ENCODE measurements at places on chromosomes 2 and 18.

DNA sequence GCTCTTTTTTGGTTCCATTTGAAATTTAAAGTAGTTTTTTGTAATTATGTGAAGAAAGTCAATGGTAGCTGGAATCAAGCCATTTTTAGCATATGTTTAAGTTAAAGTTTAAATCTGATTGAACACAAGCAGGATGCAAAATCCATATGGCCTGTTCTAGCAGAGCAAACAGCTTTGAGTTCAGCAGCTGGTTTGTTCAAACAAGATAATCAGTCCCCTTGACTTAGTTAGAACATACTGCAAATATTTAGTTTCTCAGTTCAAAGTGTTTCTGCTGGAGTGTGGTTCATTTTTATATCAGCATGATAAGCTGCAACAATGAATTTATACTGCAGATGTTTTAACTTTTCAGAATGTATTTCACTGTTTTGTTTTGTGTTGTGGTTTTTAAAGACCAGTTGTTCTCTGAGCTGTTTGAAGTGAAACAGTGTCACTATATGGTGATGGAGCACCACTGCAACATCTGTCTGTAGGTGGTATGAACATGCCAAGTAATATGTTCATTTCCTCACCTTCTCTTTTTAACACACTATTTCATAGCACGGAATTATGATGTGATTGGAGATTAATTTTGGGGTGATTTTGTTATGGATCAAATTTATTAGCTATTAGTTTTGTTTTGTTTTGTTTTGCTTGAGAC, 125.3 kb downstream of the COL4A4 start:
- no peak for DNase-seq

DNA sequence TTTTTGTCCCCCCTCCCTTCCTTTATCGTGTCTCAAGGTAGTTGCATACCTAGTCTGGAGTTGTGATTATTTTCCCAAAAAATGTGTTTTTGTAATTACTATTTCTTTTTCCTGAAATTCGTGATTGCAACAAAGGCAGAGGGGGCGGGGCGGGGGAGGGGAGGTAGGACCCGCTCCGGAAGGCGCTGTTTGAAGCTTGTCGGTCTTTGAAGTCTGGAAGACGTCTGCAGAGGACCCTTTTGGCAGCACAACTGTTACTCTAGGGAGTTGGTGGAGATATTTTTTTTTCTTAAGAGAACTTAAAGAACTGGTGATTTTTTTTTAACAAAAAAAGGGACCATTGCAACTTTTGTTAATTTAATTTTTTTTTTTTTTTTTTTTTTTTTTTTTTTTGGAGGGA, 2.1 kb downstream of the SOX11 start:
- no peak for DNase-seq

DNA sequence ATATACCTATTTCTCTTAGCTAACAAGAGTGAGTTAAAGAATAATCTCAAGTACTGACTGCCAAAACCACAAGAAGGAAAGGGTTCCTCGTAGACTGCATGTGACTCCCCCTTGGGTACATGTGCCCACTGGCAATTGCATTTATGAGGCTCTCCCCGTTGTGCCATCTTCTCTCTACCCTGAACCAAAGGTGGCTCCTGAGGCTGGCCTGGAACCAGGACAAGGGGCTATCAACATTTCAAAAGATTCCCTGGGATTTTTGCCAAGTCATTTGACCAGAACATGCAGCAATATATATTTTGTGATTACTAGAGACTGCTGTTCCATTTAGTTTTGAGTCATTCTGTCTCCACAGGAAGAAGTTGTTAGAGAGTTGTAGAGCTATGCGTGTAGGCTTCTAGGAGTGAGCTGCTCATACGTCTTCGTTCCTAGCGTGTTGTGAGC, 45.8 kb downstream of the LAMA3 start:
- DNase-seq, result no peak

DNA sequence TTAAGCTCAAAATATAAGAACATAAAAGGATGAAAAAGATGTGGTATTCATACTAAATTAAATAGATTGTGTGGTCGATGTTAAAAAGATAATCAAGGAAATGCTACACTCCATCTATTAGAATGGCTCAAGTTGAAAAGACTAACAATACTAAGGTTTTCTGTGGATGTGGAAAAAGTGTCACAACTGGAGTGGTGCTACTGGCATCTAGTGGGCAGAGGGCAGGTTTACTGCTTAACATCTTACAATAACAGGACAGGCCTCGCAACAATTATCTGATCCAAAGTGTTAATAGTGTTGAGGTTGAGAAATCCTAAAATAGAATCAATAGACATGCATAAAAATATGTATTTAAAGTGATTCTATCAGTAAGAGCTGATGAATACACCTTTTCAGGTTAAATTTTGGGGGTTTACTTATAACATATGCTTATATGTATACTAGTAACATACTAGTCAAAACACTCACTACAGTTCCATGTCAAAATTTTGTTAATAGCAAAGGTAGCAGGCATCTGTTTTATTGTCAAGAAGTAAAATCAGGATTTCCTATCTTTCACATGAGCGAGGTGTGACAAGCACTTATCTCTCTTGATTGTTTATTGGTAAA, 91.5 kb upstream of the TMEFF2 start:
- no peak for DNase-seq

GRCh38 chr2:54149638-54150441, 34.4 kb downstream of the ACYP2 start:
- DNase-seq, result no peak

- DNase-seq, result no peak
Observed at GRCh38 chr18:41482501-41482900, 472.5 kb upstream of the PIK3C3 start.

DNA sequence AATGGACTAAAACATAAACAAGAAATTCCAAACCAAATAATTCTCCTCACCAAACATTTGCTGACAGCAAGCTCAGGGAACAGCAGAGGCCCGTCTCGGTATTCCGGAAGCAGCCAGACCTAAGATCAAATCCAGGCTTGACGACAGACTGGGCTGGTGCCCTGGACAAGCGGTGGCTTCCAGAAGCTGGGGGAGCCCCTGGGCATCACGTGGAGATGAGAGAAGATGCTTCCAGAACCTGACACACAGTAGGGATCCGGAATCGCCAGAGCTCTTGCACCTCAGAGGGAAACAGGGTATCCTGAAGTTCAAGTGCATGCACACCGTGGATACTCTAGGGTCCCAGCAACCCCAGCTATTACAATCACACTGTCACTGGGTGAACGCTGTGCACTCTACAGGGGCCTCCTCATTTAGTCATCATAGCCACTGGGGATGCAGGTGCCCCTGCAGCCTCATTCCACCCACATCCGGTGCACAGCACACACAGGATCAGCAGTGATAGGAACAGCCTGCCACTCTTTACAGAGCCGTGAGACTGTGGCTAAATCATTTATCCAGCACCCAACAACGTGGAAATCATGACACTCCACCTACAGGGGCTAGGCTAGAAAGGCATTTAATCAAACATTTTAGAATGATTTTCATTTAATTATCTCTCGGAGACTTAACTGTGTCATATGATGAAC, 102.6 kb downstream of the HDAC4 start:
- peak; percentile 15 for DNase-seq

GRCh38 chr18:72866901-72867745, 664 bp downstream of the NETO1 start:
- DNase-seq, result no peak

DNA sequence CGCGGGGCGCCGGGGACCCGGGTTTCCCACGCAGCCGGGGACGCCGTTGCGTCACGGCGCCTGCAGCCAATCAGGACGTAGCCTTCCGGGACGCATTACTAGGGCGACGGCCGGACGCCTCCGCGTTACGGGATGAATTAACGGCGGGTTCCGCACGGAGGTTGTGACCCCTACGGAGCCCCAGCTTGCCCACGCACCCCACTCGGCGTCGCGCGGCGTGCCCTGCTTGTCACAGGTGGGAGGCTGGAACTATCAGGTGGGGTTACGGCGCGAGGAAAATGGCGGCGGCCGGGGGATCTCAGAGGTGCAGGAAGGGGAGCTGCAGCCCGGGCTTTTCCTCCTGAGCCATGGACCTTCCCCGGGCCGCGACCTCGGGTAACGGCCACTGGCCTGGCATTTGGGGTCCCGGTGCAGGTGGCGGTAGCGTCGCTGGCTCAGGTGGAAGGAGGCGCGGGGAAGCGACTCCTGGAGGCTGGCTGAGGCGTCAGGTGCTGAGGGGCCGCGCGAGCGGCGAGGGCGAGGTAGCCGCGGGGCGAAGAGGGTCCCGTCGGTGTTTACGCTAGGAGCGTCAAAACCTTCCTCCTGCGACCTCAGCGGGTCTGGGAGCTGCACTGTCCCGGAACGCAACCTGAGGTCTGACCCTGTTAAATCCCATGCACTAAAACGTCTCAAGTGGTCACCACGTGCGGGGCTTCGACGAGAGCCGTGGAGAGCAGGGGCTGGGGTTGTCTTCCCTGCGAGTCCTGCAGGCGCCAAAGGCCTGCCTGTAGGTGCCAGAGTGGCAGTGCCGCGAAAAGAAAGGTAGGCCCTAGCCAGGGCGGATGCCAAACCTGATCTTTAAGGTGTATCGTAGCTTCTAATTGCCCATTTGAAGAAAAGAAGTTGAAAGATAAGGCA, at the start of gene LCLAT1:
TSS of gene LCLAT1 (plus strand) at position 98 of the 897 bp plus-strand sequence. CDS start 78,345 bp downstream, outside the sequence.
- DNase-seq, result peak; percentile 91

- DNase-seq, result no peak
Observed at GRCh38 chr18:62857263-62857976, 142.1 kb downstream of the PHLPP1 start.

DNA sequence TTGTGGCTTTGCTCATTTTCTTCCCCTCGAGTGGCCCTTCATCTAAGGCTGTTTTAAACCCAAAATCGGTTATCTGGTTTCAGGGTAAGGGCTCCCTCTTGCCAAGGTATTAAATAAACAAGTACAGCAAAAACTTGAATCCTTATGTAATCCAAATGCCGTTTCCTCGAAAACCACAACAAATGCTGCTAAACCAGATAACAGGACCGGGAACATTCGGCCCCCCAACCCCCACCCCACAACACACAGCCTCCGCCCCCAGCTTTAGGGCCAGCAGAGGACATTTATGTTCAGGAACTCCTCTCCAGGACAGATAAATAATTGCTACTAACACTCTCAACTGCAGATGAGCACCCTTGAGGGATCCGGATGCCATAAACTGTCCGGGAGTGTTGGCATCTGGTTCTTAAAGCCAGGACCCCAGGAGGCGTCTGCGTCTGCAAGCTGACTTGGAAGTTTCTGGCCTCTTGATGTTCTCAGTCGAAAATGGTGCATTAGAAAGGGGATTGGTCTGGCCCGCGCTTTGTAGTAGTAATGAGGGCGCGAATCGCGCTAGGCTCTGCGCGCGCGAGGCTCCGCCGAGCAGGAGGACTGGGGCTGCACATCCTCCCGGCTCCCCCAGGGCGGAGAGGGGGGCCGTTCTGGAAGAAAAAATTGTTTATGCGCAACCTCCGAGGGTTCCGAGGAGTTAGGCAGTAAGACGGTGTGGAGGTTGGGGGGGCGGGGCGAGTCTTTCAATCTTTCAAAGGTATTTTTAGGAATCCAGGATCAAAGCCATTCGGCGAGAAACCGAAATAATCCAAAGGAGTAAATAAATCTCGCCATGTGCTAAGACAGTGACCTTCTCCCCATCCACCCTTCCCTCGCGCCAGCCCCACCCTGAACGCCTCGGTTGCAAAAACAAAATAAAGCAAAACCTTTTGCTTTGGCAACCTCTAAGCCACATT, 3.9 kb upstream of the ID2 start:
- DNase-seq, result peak; percentile 64
